ENCODE measurements at places on chromosomes 13 and 19. TPM values are rescaled to one million over a fixed set of nuclear protein-coding genes. Genes with fewer than 3 reads are reported as not detected.
A peak's percentile ranks its signal among the peaks of the same experiment; 100 is the strongest.

Gene HSPH1
- 63.6 TPM for polyA plus RNA-seq

DNA sequence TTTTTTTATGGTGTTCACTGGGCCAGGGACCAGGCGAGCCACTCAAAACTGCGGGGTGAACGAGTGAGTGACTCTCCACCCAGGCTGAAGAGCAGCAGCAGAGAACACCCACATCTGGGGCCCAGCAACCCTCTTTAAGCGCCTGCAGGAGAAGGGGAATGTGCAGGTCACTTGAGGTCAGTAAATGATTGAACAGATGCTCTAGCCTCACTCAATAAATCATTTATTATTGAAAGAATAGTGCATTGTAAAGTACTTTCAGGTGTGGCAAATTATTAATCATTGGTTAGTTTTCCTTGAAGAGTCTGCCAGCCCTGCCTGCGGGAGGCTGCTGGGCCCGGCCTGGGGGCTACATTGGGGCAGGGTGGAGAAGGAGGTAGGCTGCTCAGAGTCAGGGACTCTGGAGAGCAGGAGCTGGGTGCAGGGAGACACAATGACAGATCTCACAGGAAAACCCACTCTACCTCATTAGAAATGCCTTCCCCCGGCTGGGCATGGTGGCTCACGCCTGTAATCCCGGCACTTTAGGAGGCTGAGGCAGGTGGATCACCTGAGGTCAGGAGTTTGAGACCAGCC lies 42.5 kb downstream of the ABCC4 start:
- DNase-seq, result no peak

- DNase-seq, result no peak
Observed at GRCh38 chr13:99864627-99864990, 107.0 kb downstream of the ZIC5 start.

Gene SLITRK6
- 3.7 TPM for polyA plus RNA-seq

DNA sequence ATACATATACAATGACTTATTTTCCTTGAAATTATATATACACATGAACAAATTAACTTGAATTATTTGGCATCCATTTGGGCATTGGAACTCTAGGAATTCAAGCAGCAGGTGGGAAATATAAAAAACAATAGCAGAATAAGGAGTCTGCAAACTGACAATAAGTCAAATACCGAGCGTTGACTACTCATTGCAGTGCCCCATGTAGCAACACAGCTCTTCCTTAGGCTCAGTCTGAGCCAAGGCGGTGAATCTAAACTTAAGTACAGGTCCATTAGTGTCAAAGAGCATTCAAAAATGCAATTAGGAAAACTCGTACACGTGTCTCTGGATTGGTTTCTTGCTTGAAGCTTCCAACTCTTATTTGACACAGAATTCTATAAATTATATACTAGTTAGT lies 462.5 kb upstream of the KLF12 start:
- DNase-seq, result no peak

DNA sequence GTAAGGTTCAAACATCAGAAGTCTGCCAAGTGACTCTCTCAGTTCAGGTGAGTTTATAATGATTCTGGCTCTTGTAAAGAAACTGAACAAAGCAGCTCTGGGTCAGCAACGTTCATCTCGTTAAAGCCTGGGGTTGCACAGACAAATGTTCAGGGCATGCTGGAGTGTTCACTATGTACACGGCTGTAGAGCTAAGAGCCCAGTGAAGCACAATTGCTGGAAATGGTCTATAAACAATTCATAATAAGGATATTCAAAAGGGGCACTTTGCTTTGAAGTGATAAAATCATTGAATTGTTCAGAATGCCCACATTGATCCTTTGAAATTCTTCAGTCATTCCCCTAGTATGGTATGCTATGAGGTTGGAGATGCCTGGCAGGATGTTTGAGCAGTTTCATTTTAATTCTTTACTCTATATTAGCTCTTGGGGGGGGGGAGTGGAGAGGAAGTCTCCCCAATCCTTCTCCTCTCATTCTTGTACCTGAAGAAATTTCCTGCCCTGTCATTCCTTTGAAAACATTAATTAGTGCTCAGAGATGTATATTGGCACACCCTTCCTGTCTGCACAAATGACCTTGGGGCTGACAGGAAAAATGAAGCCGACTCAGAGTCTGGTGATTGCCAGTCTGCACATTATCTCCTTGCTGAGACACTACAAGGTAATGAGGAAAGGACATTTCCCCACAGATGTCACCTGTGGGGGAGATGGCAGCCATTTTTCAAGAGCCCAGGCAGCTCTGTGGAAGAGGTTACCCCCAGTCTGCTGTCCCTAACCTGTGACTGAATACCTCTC lies 145.5 kb downstream of the DLEU7 start:
- no peak for DNase-seq

GRCh38 chr13:75481176-75482069 lies 546 bp downstream of the TBC1D4 start:
- peak; percentile 40 for DNase-seq

DNA sequence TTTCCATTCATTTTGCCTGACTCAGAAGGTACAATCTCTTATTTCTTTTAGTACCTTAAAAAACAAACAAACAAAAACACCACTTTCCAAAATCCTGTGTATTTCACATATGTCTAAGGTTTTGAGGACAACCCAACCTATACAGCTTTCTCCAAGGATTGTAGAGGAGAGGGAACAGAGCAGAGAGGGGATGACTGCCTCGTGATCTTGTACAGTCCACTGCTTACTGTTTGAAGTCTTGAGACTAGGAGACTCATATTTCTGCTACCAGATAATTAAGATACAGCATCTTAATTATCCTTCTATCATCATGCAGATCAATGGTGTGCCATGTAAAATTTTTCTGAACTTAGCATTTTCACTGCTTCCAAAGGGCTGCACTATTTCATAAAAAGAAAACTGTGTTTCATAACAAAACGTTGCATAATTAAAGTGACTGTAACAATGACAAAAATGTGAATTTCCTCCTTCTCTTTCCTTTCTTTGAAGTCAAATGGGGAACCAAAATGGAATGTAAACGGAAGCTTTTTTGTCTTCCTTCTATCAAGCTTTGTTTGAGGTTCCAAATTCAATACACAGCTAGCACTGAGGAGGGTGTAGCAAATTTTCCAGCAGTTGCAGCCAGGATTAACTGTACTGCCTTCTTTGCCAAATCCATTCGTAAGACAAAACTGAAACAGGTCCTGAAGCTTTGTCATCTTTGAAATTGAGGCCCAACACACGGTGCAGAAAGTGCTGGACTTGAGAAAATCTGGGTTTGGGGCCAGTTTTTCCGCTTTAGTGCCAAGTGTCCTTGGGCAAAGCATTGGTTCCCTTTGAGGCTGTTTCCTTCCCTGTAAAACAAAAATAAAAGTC lies 34.9 kb upstream of the RCBTB2 start:
- peak; percentile 90 for DNase-seq

DNA sequence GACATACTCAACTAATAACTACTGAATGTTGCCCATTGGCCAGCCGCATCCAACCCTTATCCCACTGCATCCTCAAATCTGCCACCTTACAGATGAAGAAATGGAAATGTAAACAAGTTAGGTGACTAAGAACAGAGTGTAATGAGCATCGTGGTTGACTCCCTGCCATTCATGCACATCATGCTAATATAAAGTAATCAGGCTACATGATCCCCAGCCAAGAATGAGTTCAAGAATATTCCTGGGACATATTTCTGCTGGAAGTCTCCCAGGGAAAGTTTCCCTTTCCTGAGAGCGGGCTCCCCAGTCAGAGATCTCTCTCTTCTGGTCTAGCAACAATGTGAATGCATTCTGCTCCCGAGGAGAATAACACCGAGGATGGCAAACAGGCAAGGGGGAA lies 55.9 kb upstream of the SERP2 start:
- no peak for DNase-seq

GRCh38 chr13:73040484-73040883 lies 18.3 kb upstream of the KLF5 start:
- DNase-seq, result no peak

DNA sequence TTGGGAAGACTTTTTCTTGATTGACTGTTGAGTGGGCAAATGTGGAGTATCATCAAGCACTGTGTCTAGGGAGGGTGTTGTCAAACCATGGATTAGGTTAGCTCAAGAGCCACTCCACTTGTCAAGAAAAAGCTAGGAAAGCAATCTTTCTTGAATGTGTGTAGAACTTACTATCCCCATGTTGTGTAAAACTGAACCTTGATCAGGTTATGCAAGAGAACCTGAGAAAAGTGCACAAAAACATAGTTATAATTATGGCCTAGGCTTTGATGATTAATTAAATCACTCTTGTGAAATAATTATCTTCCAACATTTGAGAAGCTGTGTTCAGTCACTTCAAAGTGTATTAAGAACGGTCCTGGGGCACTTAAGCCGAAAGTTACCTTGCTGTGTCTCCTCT lies 238.2 kb upstream of the OBI1 start:
- no peak for DNase-seq

- DNase-seq, result no peak
Observed at GRCh38 chr13:43831088-43831487, 44.3 kb upstream of the ENOX1 start.

DNA sequence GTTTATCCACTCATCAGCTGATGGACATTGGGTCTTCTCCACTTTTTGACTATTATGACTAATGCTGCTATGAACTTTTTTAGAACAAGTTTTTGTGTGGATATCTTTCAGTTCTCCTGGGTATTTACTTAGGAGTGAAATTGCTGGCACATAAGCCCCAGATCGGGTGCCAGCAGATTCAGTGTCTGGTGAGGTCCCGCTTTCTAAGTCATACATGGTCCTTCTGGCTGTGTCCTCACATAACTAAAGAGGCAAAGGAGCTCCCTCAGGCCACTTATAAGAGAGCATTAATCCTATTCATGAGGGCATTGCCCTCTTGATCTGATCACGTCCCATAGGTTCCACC lies 600 bp upstream of the ZNF226 start:
- DNase-seq, result no peak

- no peak for DNase-seq
Observed at GRCh38 chr13:32191452-32191998, 123.6 kb downstream of the ZAR1L start.

Gene ZNF880
- 13.5 TPM for polyA plus RNA-seq

- no peak for DNase-seq
Observed at GRCh38 chr13:102856557-102856956, 10.7 kb downstream of the ERCC5 start.

Gene CLEC4M
- polyA plus RNA-seq, result not detected

Gene EBPL
- polyA plus RNA-seq, result not detected

GRCh38 chr13:113603116-113603710 lies 18.7 kb downstream of the TFDP1 start:
- no peak for DNase-seq

Gene PLIN4
- polyA plus RNA-seq, result 0.88 TPM

Gene ADAMTSL5
- 13.5 TPM for polyA plus RNA-seq

Gene CABP5
- polyA plus RNA-seq, result not detected

Gene TEX26
- polyA plus RNA-seq, result 0.32 TPM

GRCh38 chr19:17296273-17296672 lies 7.0 kb downstream of the ABHD8 start:
- no peak for DNase-seq

GRCh38 chr13:53126841-53127245 lies 98.2 kb downstream of the OLFM4 start:
- DNase-seq, result peak; percentile 92

DNA sequence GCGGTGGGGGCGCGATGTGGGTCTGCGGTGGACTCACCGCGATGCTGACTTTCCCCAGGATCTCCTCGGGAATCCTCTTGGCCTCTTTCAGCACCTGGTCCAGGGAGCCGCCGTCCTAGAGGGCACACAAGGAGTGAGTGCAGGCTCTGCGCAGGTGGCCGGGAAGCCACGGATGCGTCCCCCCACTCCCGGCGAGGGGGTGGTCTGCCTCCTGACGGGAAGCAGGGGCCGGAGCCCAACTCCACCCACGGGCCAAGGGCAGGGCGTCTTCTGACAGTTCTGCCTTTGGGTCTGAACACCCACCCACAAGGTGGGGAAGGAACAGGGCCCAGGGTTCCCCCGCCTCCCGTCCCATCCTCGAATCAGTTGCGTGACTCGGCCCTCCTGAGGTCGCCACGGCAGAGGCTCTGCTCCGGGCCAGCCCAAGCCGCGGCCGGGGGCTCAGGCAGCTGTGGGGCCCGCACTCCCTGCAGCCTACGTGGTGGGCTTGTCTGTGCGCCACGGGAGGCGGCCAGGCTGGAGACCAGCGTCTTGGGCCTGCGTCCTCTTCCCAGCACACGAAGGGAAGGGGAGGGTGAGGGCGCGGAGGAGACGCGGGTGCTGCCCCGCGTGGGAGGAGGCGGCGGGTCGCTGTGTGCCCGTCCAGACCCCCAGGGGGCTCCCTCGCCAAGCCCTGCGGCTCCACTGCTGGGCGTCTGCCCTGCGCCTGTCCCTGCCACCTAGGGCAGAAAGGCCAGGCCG lies 21.4 kb downstream of the MAP2K2 start:
- no peak for DNase-seq

GRCh38 chr13:42800109-42800643 lies 18.8 kb downstream of the FAM216B start:
- DNase-seq, result no peak

Gene AMER2
- 0.03 TPM for polyA plus RNA-seq

GRCh38 chr19:50838239-50838638 lies 4.9 kb upstream of the KLK15 start:
- DNase-seq, result no peak

DNA sequence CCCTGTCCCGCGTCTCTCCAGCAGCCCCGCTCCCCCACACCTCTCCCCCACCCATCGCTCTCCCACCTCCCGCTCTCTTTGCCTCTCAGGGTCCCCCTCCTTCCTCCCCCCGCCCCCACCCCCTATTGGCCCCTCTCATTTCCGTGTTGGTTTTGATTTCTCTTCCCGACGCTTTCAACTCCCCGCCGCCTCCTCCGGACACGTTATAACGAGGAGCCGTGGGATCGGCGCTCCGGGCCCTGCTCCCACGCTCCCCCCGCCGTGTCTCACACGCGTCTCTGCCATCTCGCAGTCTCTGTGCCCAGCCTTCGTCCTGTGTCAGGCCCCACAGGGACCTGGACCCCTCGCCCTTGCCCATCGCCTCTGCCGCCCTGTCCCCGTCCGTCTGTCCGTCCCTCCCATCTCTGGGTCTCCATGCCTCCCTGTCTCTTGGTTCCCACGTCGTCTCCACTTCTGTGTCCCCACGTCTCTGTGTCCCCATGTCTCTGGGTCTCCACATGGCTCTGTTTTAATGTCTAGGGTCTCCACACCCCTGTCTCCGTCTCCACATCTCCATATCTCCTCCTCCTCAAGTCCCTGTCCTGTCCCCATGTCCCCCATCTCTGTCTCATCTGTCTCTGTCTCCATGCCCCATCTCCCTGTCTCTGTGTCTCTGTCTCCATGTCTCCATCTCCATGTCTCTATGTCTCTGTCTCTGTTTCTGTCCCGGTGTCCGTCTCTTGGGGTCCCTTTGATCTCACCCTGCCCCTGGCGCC lies 13.1 kb downstream of the ERFL start:
- DNase-seq, result no peak

Gene ING1
- polyA plus RNA-seq, result not detected

Gene WDR88
- polyA plus RNA-seq, result 0.95 TPM

- DNase-seq, result no peak
Observed at GRCh38 chr19:41696402-41697197, 8.5 kb upstream of the CEACAM7 start.

- no peak for DNase-seq
Observed at GRCh38 chr13:40376867-40377535, 289.4 kb downstream of the FOXO1 start.

DNA sequence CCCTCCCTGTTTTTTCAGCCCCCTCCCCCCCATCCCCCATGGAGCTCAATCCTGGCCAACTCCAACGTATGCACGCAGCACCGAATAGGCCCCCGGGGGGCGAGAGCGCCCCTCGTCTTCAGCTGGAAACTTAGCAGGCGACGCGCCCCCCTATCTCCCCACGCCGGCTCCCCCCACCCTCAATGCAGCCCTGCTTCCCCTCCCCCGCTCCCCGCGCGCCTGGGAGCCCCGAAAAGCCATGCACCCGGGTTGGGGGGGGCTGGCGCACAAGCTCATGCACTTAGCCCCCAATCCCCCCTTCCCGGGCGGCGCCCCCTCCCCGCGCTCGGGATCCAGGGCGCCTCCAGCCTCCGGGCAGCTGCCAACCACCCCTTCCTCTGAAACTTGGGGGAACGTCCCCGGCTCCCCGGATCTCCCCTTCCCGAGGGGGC lies 508 bp downstream of the ZBTB7A start:
- no peak for DNase-seq
